Stimulated activated CD8-positive, alpha-beta memory T cell treated with anti-CD3 and anti-CD28 coated beads, Interleukin-7, amount 100 ng/mL, for 1 hour (primary cell): ENCODE measurements at places on chromosomes 2 and 18.

DNA sequence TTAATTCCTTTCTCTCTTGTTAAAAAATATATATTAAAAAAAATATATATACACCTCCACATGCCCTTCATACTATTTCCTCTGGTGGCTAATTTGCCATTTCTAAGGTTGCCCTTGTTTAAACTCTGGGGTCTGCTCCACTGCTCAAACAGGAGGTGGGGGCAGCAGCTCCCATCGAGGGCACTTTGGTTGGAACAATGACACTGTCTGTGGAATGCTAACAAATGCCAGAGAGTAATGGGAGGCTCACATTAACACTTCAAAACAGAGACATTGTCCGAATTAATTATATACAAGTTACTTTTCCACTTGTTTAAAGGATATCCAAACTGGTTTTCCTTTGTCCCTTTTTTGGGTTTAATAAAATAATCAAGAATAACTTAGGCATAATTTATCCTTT, 58.8 kb upstream of the CD302 start:
- DNase-seq, result no peak

GRCh38 chr2:227592694-227593387, 5.9 kb upstream of the SCYGR2 start:
- no peak for DNase-seq

DNA sequence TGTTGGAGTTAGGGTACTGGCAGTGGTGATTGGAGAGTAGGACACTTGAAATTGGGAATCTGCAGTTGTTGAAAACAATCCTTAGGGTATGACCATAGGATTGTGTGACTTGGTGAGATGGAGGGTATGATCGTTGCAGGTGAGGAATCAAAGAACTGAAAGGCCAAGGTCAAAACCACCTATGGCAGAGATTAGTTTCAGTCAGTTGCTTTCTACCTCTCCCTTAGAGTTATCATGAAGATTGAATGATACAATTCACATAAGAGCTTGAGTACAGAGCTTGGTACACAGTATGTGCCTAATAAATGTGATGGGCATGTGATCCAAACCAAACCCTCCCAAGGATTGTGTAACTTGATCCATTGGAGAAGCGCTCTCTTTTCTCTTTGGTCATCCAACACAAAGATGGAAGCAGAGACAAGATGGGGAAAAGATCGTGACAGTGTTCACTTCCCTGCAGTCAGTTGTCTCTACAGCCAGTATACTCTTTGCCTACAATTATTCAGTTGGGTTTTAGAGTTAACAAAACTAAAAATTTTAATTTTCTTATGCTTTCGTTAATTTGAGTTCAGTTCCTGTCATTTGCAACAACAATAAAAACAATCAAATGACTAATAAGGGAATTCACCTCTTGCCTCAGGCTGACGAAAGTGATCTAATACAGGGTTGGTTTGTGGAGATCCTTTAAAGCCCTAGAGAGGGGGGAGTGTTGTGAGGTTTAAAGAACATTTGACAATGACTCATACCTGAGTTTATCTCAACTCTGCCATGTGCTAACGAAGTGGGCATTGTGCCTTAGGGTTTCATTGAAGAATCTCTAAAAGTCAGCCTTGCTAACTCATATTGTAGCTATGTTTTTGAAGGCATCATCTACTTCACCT, 14.8 kb upstream of the SMAD2 start:
- DNase-seq, result no peak

- no peak for DNase-seq
Observed at GRCh38 chr2:231929961-231930592, 3.9 kb upstream of the NPPC start.

DNA sequence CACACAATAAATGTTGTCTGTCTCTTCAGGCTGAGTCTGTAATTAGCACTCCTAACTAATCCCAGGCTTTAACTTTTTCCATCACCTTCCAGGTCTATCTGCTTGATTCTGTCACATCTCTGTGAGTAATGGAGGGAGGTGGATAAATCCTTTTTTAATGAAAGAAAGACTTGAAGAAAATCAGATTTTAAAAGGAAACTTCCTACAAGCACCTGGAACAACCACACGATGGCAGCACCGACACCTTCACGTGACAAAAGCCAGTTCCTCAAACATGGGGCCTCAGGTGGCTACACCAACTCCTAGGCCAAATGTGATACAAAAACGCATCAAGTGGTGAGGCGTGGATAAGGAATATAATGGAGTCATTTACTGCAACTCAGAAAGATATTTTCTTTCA, 41.8 kb downstream of the TGFBRAP1 start:
- no peak for DNase-seq

GRCh38 chr2:98654699-98655495, 46.5 kb downstream of the UNC50 start:
- no peak for DNase-seq

- DNase-seq, result no peak
Observed at GRCh38 chr2:215983581-215984351, 29.6 kb downstream of the MREG start.

- DNase-seq, result no peak
Observed at GRCh38 chr2:98579926-98580325, 28.4 kb downstream of the COA5 start.

DNA sequence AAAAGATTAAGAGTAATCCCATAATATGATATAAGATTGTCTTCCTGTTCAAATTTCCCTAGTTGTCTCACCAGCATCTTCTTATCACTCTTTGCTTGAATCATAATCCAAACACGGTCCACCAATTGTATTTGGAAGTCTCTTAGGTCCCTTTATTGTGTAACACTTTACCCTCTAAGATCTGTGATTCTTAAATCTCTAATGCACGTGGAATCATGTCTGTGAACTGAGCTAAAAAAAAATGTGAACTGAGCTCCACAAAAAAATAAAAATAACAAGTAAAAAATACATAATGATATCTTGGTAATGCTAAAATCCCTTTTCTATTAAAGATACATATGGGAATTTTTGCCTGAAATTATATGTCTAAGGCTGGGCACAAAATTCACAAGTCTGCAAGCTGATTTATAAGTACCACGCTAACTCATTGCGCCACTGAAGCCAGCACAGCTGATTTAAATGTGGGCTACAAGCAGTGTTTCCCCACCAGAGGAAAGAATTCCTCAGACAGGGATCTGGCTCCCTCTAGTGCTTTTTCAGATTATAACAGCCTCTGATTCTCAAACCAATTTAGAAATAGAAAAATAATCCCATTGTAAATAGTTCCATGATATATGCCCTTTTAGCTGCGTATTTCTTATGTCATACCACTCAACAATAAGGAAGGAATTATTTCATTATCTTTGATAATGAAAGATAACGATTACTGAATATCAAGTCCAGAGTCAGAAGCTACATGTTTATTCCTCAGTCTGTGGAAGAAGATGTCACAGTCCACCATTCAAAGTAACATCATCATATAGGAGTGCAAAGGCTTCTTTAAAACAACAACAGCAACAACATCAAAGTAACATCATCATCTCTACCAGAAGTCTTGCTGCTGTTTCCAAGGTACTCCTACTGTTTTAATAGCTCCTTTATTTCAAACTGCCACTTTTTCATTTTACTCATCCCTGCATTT, 22.9 kb downstream of the RBM43 start:
- DNase-seq, result no peak

DNA sequence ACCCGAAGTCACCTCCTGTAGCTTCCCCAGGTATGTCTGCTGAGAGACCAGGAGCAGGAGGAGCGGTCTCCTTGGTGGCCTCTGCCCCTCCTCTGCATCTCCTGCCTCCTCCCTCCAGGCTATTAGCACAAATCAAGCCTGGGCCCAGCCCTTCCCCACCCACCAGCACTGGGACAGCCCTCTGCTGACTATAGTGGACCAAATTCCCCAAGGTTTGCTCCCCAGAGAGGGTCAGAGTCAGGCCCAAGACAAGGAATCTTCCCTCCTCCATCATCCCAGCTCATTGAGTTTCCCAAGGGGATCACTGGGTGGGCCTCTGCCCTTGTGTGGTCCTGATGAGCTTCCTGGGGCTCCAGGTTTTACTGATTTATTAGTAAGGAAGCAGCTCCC, 62.1 kb downstream of the EMILIN2 start:
- no peak for DNase-seq

DNA sequence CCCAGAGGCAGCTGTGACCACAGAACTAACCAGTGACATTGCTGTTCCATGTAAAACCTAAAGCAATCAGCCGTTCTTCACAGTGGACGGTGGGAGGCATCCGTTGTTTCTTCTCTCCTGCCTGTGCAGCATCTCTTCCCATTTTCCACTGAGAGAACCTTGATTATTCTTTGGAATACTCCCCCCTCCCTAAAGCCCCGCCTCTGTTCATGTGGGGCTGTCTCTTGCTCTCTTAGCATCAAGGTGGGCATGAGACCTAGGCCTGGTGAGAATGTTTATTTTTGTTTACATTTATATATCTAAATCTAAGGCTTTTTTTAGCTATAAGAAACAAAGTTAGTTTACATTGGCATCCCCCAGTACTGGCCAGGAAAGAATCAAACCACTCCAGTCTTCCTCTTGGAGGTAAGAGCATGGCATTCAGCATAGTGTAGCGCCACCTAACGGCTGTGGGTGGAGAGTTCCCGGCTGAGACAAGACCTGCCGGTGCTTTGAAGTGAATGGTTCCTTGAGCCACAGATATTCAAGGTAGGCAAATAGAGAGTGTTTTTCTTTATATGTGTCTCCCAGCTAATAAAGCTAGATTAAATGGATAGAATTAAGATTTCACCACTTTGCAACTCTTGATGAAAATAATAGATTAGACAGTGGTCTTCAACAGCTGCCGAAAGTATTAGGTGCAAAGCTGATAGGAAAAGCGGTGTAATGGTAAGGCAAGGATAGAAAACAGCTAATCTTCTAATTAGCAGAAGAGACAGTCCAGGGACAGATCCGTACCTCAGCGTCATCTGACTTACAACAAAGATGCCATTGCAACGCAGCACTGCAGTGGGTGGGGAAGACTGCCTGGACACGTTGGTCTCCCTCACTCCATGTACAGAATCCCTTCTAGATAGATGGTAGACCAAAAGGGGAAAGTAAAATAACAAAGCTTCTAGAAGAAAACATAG, 219.6 kb upstream of the RAB12 start:
- no peak for DNase-seq
